ENCODE measurements at places on chromosomes 6 and 20.

- DNase-seq, result no peak
These were observed 5.6 kb upstream of the FAM50B start for GRCh38 chr6:3843379-3844096.

- no peak for DNase-seq
These were observed 5.3 kb downstream of the HLA-B start for GRCh38 chr6:31351401-31352309.

GRCh38 chr20:47244451-47244850 is 112.0 kb downstream of the ZMYND8 start:
- DNase-seq, result no peak

- DNase-seq, result no peak
These were observed 109.3 kb downstream of the WDR27 start for GRCh38 chr6:169592558-169592957.

DNA sequence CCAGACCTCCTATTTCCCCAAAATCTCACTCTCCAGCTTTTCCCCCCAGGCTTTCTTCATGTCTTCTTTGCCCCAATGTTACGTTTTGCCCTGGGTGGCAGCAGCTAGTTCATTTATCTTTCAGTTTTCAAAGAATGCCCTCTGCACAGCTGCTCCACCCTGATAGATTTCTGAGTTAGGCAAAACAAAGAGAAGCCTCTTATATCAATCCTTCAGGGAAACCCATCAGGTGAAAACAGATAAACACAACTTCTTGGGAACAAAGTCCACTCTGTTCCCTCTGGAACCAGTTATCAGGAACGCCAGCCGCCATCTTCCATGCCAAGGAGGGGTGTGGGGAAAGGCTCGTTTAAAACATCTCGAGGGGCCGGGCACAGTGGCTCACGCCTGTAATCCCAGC is 34.0 kb downstream of the ZBTB9 start:
- DNase-seq, result no peak

DNA sequence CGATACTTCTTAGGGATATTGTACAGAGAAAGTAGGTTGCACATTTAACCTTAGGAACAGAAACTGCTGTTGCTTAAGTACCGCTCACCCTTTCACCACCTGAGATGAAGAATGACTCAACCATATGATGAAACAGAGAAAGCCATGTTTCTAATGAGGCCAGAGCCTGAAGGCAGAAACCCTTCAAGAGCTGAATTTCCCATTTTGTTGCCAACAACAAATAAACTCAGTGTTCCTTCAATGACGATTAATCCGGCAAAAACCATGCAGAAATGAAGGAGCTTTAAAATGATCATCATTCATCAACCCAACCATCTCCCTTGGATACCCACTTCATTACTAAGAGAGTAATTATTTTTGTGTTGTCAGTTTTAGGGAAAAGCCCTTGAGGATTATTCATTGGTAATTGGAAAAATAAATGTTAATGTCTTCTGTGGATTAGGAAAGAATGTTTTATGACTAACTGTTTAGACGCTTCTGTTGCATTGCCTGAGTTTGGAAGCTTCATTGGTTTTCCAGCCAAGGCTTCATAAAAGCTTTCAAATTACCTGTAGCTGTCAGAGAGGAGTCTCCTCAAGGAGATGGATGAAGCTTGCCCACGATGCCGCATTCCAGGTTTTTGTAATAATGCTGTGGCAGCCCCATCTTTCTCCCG is 112.1 kb upstream of the IYD start:
- DNase-seq, result peak; percentile 59

- DNase-seq, result no peak
These were observed 43.5 kb downstream of the KIF6 start for GRCh38 chr6:39681674-39682121.

- DNase-seq, result peak; percentile 30
These were observed 11.1 kb upstream of the ARFGEF2 start for GRCh38 chr20:48910347-48910781.

DNA sequence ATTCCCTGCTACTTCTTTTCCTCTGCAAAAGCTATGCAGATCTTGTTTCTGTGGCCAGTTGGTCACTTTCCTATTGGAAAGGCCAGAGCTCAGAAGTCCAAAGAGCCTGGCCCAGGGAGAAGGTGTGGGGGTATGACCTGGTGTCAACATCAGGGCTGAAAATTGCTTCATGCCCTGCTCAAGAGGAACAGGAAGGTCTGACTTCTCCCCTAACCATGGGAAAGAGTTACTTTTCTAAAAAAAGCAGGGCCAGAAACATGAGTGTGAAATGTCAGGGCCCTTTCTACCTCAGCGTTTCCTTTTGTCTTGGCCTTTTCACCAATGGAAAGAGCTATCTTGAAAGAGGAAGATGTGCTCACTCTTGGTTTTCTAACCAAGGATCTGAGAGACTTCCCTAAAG is 117.4 kb downstream of the MAFB start:
- no peak for DNase-seq

DNA sequence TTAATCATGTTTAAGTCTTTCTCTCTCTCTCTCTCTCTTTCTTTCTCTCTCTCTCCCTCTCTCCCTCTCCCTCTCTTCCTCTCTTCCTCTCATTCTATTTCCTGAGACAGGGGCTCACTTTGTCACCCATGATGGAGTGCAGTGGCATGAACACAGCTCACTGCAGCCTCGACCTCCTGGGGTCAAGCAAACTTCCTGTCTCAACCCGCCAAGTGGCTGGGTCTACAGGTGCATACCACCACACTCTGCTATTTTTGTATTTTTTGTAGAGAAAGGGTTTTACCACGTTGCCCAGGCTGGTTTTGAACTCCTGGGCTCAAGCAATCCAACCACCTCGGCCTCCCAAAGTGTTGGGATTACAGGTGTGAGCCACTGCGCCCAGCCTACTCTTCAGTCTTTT is 15.7 kb upstream of the RPS10 start:
- DNase-seq, result no peak

Data from activated CD4-positive, alpha-beta T cell treated with anti-CD3 and anti-CD28 coated beads, Interleukin-10, Interleukin-2, amounts not matched to agents 100 ng/mL and 50 ng/mL, durations not matched to agents 16 hours and 8 hours (primary cell).